ENCODE measurements at places on chromosomes 6 and 20.

- no peak for DNase-seq
These were observed 7.0 kb upstream of the RNF217 start for GRCh38 chr6:124955108-124955856.

DNA sequence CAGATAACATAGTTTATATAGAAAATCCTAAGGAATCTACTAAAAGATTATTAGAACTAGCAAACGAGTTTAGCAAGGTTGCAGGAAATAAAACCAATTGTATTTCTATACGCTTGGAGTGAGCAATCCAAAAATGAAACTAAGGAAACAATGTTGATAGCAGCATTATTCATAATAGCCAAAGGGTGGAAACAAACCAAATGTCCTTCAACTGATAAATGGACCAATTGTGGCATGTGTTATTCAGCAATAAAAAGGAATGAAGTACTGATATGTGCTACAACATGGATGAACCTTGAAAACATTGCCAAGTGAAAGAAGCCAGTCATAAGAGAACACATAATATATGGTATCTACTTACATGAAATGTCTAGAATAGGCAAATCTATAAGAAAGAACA, 101.0 kb upstream of the VSTM2L start:
- no peak for DNase-seq

DNA sequence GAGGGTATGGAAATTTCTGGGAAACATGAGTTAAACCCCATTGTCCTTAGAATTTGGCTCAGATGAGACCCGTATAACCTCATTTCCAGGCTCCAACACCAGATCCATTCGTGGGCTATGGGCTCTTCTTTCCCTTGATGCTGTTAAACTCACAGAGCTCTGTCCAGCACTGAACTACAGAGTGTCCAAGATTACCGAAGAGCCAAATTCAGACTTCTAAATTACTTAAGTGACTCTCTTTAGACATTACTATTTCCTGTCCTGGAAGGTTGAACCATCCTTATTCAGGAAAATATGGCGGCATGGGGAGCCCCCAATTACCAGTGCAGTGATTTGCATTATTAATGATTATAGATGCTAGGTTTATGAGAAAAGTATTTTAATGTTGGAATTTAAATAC, 124.9 kb upstream of the EDN1 start:
- no peak for DNase-seq

GRCh38 chr6:17962436-17963031, 24.9 kb downstream of the KIF13A start:
- DNase-seq, result no peak

DNA sequence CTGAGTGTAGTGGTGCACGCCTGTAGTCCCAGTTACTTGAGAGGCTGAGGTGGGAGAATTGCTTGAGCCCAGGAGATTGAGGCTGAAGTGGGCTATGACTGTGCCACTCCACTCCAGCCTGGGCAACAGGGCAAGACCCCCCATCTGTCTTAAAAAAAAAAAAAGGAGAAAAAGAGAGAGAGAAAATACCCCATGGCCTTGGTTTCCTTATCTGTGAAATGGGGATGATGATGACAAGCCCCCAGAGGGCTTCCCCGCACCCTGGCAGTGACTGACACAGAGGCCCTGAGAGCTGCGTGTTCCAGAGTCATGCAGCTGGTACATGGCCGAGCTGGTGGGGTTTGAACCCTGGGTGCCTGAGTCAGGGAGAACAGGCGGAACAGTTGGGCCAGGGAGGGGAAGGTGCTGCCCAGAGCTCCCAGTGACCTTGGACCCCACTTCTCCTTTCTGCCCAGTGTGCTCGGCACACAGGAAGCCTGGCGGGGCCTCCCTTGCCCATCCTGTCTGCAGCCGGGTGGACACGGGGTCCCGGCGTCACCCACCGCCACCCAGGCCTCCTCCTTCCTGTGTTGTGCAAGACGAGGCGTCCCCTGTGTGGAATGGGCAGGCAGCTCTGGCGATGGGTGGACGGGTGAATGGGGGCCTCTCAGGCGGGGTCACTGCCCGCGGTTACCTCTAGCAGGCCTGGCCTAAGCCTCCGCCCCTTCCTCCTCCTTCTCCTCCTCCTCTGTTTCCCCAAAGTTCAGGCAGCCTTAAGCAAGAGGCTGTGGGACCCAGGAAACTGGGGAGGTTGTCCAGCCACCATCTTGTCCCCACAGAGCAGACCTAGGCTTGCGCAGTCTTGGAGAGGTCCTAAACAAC, 84.2 kb downstream of the CEBPB start:
- no peak for DNase-seq

DNA sequence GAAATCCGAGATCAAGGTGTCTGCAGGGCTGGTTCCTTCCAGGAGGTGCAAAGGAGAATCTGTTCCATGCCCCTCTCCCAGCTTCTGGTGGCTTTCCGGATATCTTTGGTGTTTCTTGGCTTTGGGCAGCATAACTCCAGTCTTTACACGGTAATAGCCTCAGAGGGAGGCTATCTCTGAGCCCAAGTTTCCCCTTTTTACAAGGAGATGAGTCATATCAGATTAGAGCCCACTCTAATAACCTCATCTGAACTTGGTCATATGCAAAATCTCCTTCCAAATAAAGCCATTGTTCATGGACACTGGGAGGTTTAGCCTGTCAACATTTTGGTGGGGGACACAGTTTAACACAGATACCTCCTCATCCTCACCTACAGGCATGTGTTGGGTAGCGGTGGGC, 213.7 kb downstream of the ATXN1 start:
- no peak for DNase-seq

DNA sequence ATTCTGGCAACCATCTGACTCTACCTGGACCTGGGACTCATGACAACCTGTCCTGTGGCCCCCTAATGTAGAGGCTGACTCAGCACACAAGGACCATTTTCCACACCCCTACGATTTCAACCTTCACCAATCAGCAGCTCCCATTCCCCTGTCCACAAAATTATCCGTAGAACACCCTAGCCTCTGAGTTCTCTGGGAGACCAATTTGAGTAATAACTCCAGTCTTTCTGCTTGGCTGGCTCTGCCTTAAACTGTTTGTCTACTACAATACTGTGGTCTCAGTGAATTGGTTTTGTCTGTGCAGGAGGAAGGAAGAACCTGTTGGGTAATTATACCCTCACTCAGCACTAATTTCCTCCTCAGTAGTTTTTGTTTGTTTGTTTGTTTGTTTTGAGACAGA, 99.3 kb upstream of the MRPS10 start:
- DNase-seq, result no peak

DNA sequence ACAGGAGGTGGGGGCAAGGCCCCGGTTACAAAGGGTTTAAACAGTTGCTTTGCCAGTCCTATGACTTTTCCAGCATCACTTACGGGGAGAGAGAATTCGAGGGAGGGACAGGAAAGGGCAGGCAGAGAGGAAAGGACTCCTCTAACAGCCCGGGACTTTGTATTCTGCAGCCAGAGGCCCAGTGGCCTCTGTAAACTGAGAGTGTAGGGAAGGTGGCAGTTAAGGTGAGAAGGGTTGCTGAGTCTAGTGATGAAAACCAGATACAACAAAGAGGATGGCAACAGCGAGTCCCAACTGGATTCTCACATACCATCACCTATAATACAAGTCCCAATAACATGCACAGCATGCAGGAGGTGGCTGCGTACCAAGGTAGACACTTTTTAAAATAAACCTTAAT, 13.5 kb downstream of the PLAGL2 start:
- no peak for DNase-seq

DNA sequence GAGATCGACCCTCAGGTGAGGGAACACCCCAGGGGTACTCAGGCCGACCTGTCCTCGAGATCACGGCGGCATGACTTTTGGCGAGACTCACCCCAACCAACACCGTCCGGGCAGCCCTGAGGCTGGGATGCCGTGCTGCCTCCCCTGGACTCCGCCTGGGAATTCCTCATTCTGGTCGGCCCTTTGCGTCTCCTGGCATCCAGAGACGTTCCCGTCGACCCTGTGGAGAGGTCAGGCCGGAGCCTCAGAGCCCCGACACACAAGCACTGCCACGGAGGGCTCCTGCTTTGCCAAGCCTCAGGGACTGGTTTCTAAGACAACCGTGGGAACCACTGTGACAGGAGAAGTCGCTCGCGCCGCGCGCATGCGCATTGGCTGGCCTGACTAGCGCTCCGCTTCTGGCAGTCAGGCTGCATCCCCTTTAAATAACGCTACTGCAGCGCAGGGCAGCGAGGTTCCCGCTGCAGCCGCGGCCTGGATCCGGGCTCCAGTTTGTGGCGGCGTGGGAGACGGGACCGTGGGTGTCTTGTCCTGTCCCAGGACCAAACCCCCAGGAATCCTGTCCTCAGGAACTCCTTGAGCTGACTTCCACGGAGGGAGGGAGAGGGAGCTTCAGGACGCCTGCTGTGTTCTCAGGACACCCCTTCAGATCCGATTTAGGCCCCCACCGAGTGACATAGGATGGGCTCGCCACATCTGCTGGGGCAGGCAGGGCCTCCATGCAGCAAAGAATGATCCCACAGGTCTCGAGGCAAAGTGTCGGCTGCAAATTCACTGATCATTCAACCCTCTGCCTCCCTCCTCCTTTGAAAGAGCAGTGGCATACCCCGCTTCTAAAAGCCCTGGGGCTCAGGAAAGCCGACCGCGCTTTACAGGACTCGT, 163.2 kb upstream of the ZNF337 start:
- no peak for DNase-seq

DNA sequence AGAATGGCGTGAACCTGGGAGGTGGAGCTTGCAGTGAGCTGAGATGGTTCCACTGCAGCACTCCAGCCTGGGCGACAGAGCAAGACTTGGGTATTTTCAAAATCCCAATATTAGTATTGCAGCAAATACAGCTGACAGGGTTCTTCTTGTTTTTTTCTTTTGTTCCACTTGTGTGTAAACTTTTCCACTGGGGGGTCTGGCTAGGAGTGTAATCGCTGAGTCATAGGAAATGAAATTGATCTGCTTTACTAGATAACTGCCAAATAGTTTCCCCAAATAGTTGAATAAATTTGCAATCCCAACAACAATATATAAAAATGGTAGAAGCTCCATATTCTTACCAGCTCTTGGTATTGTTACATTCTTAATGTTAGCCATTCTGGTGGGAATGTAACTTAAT, 526.0 kb upstream of the SOX4 start:
- DNase-seq, result no peak

DNA sequence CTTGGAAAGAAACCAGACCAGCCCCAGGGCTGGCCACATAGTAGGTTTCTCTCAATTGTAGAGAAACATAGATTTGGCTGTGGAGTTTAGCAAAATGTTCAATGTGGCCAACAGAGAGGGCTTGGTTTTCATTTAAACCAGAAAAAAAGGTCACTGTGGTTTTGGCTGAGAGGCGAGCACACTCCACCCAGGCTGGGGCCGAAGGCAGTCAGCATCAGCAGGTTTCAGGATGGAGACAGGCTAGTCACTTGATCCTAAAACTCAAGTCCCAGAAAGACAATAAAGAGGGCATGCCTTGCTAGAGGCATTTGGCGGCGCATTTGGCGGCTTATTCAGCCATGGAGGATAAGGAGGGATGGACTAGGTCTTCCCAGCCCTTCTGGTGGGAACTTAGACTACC, 73.1 kb downstream of the PRND start:
- no peak for DNase-seq

DNA sequence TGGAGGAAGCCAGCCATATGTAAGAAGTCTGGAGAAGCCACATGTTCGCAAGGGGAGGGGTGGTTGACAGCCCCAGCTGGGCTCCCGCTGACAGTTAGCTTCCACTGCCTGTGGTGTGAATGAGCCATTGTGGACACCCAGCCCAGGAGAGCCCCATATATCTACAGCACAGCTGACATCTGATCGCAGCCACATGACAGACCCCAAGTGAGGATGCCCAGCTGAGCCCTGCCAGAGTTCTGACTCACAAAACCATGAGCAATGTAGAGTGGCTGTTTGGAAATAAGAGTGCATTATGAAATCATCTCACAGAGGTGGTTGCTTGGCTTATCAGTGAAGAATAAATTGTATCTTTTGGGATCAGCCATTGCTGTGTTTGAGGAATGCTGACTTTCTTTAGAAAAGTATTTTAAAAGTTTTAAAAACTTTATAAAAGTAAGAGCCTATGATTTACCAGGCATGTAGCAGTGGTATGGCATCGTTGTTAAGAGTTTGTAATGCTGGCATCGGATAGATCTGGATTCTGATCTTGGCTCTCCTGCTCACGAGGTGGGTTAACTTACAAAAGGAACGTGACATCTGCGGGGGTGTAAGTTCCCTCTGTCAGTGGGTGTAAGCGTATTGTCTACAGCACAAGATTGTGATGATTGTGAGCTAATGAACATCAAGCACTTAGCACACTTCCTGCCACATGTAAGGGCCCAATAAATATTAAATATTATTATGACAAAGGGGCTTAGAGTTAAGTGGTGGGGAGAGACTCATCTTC, 24.1 kb downstream of the CFAP61 start:
- DNase-seq, result no peak

GRCh38 chr20:32359633-32360332, 1.7 kb downstream of the ASXL1 start:
- no peak for DNase-seq

GRCh38 chr6:41675176-41675775, 37.0 kb downstream of the MDFI start:
- DNase-seq, result no peak

DNA sequence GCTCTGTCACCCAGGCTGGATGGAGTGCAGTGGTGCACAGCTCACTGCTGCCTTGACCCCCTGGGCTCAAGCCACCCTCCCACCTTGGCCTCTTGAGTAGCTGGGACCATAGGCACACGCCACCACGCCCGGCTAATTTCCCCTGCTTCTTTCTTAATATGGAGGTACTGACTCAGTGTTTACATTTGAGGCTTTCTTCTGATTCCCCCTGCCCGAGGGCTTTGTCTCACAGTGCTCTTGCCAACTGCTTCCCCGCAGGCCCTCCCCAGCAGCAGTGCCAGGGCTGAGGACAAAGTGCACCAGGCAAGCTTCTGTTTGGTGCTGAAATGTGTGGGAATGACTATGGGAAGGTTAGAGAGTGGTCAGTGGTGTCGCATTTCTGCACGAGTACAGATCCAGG, 34.8 kb downstream of the NR2E1 start:
- no peak for DNase-seq

- no peak for DNase-seq
These were observed 32.6 kb downstream of the MRPL14 start for GRCh38 chr6:44094403-44095242.

DNA sequence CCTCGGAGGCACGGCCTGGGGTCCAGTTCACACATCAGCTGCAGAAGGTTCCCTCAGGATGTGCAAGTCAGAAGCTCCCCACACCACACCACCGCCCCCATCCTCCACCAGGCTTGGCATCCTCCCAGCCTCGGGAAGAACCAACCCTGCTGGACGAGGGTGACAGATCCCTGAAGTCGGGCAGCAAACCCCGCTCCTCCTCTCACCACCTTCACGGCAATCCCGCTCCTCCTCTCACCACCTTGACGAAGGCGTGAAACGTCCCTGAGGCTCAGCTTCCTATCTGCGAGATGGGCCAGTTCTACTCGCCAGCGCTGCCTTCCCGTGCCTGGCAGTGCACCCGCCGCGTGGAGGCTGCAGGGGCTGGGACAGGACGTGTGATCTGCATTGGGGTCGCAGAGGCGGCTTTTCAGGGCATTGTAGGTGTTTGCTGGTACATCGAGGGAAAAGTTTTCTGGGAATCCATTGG, 327.0 kb downstream of the TAF4 start:
- no peak for DNase-seq

GRCh38 chr20:43508604-43509040, 1.1 kb downstream of the L3MBTL1 start:
- DNase-seq, result no peak
